GM12892 (cell line): ENCODE measurements at places on chromosomes 5 and 9.

GRCh38 chr9:75239176-75239575 is 150.9 kb downstream of the OSTF1 start:
- DNase-seq, result no peak

GRCh38 chr9:83043597-83043996 is 19.3 kb downstream of the RASEF start:
- DNase-seq, result no peak

DNA sequence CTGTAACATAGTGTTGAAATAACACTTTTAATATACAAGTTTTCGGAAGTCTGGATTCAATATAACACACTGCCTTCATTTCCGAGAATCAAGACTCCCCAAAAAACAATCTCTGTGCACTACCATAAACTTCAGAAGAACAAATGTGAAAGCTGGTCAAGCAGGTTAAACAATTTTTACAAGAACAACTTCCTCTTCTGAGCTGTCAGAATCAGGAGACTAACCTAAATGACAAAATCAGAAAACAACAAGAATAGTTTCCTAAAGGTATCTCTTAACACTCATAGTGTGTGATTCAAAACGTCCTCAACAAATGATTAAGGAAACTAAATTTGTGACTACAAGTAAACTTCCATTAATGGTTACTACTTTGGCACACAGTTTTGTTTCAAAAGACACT is 11.6 kb downstream of the C9orf72 start:
- DNase-seq, result no peak

GRCh38 chr9:109101810-109102209 is 17.9 kb downstream of the TMEM245 start:
- no peak for DNase-seq

DNA sequence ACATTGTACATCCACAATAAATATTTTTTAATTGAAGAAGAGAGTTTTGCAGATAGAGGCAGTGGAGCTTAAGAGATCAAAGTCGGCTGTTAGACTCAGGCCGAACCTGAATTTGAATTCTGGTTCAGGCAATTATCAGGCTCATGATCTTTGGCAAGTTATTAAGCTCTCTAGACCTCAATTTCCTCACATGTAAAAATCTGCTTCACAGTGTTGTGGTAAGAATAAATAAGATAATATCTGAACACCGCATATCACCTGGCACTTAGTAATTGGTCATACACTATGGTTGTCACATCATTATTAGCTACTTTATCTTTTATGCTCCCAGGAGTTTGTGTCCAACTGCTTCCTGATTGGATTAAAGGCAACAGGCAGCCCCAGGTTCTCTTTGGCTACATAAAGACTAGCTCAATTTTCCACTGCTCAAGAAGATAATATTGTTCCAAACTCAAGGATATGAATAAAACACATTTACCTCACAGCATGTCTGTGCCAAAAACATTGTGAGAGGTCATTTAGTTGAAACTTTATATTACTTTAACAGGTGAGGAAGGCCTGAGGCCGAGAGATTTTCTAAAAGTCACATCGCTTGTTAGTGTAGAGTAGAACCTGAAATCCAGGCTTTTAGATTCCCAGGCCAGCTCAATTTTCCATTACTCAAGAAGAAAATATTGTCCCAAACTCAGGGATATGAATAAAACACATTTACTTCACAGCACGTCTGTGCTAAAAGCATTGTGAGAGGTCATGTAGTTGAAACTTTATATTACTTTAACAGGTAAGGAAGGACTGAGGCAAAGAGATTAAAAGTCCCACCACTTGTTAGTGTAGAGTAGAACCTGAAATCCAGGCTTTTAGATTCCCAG is 289.2 kb upstream of the PTGER4 start:
- DNase-seq, result no peak
